Left lobe of liver (tissue), 2 donors: ENCODE measurements at places on chromosomes 2 and 18. TPM values are rescaled to one million over a fixed set of nuclear protein-coding genes. Genes with fewer than 3 reads are reported as not detected.

The PRKAG3 gene
- not detected for total RNA-seq

The RFX8 gene
- not detected for total RNA-seq

The TTN gene
- total RNA-seq = 1.1 TPM

The STAM2 gene
- 12.4 TPM for total RNA-seq

The LIMS4 gene
- not detected for total RNA-seq

The MROH2A gene
- 6.6 TPM for total RNA-seq

The RNU2-63P gene
- 1.7 TPM for total RNA-seq

The ITGB6 gene
- total RNA-seq = 0.18 TPM

The FKBP1B gene
- 9.5 TPM for total RNA-seq

The ATG16L1 gene
- 19.2 TPM for total RNA-seq

The TRPM8 gene
- total RNA-seq = 66.5 TPM

The ABCG8 gene
- total RNA-seq = 121 TPM

The CTNNA2 gene
- not detected for total RNA-seq

The ATG9A gene
- total RNA-seq = 45.8 TPM

The KCNS3 gene
- 4.7 TPM for total RNA-seq

The IL18R1 gene
- total RNA-seq = 7.6 TPM

The DSG2 gene
- total RNA-seq = 10.9 TPM

The GAREM1 gene
- total RNA-seq = 4.8 TPM

The SPATA3 gene
- not detected for total RNA-seq

The TMEM87B gene
- 7.5 TPM for total RNA-seq

The TFPI gene
- 144 TPM for total RNA-seq

The SETBP1 gene
- total RNA-seq = 17.3 TPM

The GALNT14 gene
- 0.55 TPM for total RNA-seq

The CMPK2 gene
- total RNA-seq = 3.2 TPM

The SIX3 gene
- not detected for total RNA-seq

The GALNT13 gene
- total RNA-seq = not detected

The CHRNG gene
- total RNA-seq = not detected

The PLGLB2 gene
- total RNA-seq = 254 TPM

The OR6B2 gene
- not detected for total RNA-seq

The TMEFF2 gene
- not detected for total RNA-seq

The NCKAP5 gene
- 4.6 TPM for total RNA-seq

The PLGLB1 gene
- 104 TPM for total RNA-seq

The ANKRD44 gene
- total RNA-seq = 7.9 TPM

The LINC00305 gene
- total RNA-seq = not detected

The SERPINB3 gene
- total RNA-seq = not detected

The CRYBA2 gene
- not detected for total RNA-seq

The LRATD1 gene
- total RNA-seq = 1.6 TPM
